ENCODE measurements at places on chromosomes 7 and 10. TPM values are rescaled to one million over a fixed set of nuclear protein-coding genes. Genes with fewer than 3 reads are reported as not detected.

Gene TMEM130
- 3.6 TPM for polyA plus RNA-seq

Gene GRM3
- 0.21 TPM for polyA plus RNA-seq

Gene SCART1
- polyA plus RNA-seq: 3.5 TPM

Gene APBB1IP
- polyA plus RNA-seq: 1.8 TPM

Gene INSYN2A
- 4.7 TPM for polyA plus RNA-seq

Gene MICALL2
- 9.6 TPM for polyA plus RNA-seq

Gene EN2
- polyA plus RNA-seq: 0.09 TPM

Gene TMEM229A
- polyA plus RNA-seq: not detected

Gene NEUROD6
- not detected for polyA plus RNA-seq

Gene FAM25A
- not detected for polyA plus RNA-seq

Gene OPN4
- not detected for polyA plus RNA-seq

Gene NEURL1
- 1.9 TPM for polyA plus RNA-seq

Gene ZNF467
- 38.0 TPM for polyA plus RNA-seq

All from renal pelvis (tissue), 12 donors.